Stimulated activated CD4-positive, alpha-beta T cell treated with anti-CD3 and anti-CD28 coated beads, Interleukin-12 subunit alpha, Interleukin-12 subunit beta, amount 100 ng/mL, for 4 hours (primary cell): ENCODE measurements at places on chromosomes 11 and 22.

DNA sequence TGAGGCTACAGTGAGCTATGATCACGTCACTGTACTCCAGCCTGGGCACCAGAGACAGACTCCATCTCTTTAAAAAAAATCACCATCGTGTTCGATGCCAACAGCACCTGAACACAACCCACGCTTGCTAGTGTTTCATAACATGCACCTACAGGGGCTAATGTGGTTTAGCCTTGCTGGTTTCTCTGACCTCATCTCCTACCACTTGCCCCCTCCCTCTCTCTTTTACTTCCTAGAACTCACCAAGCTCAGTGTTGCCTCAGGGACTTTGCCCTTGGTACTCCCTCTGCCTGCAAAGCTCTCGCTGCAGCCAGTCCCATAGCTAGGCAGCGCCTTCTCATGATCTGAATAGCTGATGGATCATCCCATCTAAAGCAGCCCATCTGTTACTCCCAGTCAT lies 99.8 kb downstream of the FBXO7 start:
- no peak for DNase-seq

- DNase-seq = no peak
Measured at GRCh38 chr11:7252683-7253213, 1.0 kb downstream of the SYT9 start.

- no peak for DNase-seq
Measured at GRCh38 chr22:48309836-48310235, 1517.8 kb downstream of the BRD1 start.

DNA sequence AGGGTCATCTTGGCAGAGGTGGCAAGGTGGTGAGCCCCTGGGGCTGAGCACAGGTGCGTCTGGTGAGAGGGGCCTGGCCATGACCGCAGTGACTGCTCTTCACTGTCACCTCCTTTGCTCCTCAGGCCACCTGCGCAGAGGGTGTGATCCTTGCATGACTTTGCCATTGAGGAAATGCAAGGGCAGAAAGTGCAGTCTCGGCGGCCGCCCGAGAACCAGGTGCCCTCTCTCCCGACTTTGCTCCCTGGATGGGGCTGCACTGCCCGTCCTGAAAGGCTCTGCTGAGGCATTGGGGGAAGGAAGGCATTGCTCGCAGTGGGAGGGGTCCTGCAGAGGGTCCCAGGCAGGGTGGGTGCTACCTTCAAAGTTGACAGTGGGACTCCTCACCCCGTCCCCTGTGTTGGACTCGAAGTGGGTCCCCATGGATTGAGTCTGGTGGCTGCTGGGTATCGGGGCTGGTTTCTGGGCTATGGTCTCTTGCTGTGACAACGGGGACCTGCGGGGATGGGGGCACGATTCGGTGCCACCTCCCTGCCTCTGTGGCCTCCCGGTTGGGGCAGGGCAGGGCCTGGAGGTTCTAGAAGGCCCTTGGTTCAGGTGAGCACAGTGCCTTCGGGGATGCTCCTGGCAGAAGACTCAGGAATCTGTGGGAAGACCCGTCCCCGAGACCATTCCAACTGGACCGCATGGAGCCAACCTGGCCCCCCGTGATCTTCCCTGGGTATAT lies 1239.4 kb downstream of the BRD1 start:
- no peak for DNase-seq

DNA sequence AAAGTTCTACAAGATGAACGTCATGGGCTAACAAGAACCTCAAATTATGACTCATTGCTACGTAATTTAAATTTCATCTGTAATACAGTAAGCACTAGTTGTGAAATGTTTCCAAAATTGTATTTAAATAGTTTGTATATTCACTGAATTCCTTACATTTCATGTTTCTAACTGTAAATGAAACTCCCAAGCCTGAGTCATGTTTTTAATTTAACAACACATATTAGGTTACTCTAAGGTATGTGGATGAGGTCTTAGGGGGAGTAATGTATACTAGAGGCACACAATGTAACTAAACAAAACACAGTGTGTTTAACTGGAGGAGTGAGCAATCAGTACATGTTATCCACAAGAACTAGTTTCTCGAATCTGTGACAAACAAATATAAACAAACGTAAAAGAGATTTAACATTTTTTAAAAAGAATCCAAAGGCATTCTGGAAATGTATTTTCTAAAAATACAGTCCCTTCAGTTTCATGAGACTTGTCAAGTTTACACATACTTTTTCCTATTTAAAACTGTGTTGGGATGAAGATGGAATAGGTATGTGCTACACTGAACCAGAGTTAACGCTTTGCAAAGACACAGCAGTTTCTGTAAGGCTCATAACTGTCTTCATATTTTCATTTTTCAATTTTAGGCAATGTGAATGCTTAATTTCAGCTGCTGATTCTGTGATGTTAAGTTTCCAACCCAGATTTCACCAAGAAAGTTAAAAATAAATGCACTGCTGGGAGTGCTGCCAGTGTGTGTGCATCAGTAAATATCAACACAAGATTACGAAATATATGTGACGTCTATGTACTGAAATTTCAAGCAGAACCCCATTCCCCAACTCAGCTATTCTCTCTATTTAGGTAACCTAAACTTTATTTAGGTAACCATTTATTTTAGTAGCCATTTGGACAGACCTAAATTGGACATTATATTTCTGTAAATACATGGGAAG lies 52.6 kb downstream of the PITPNB start:
- no peak for DNase-seq

GRCh38 chr11:10322830-10323792 lies 18.2 kb downstream of the ADM start:
- DNase-seq = peak; percentile 30
